ENCODE measurements at places on chromosomes 1 and 21.

- DNase-seq: no peak
These were observed 95.7 kb downstream of the GLIS1 start for GRCh38 chr1:53643041-53643880.

- no peak for DNase-seq
These were observed 4.3 kb downstream of the GPR153 start for GRCh38 chr1:6256645-6257044.

- no peak for DNase-seq
These were observed 58.4 kb upstream of the PROX1 start for GRCh38 chr1:213929398-213929797.

GRCh38 chr1:151790940-151791651, 796 bp upstream of the TDRKH start:
- no peak for DNase-seq

- no peak for DNase-seq
These were observed 104.4 kb downstream of the PHTF1 start for GRCh38 chr1:113654883-113655282.

DNA sequence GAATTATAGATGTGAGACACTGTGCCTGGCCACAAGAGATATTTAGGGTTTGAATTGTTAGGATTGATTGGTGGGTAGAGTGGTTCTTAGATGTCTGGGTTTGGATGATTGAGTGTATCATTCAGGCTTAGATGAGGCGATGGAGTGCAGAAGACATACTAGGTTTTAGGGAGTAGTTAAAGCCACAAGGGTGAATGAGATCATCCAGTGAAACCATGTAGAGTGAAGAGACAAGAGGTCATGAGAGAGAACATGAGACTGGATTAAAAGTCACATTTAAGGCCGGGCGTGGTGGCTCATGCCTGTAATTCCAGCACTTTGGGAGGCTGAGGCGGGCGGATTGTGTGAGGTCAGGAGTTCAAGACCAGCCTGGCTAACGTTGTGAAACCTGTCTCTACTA, 37.2 kb downstream of the ZFYVE9 start:
- DNase-seq: no peak

- no peak for DNase-seq
These were observed 34.6 kb downstream of the COQ8A start for GRCh38 chr1:226974544-226975258.

DNA sequence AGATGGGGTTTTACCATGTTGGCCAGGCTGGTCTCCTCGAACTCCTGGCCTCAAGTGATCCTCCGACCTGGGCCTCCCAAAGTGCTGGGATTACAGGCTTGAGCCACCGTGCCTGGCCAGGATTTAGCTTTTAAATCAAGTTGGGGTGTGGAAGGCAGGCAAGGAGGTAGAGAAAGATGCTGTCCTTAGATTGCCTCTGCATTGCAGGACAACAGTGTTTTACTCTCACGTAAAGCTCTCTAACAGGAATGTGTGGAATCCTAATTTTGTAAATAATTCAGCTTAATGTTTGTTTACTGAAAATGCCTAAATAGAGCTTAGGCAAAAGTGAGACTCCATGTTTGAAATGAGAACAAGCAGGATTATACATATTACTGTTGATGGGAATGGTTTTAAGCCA, 29.5 kb upstream of the TGFB2 start:
- no peak for DNase-seq

- DNase-seq: no peak
These were observed 62.4 kb upstream of the POU2F1 start for GRCh38 chr1:167158111-167158812.

DNA sequence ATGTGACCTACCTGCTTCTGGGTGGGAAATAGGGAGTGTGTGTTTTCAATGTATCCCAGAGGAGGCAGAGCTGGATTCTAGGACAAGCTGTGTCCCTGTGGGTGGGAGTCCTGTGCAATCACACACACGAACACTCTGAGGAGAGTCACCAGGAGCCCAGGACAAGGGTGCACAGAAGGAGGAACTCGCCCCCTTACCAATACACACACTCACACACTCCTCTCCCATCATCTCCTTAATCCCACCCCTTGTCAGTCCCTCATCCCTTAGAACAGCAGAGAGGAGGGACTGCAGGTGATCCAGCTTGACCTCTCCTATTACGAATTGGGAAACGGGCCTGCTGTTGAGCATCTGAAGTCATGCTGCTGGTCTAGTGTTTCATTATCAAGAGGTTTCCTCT, 8.5 kb upstream of the MYBPHL start:
- DNase-seq: no peak

GRCh38 chr21:42424914-42425541, 21.3 kb downstream of the UBASH3A start:
- no peak for DNase-seq
